ENCODE measurements at places on chromosomes 12 and 14.

GRCh38 chr14:57796556-57796955 lies 69.3 kb downstream of the SLC35F4 start:
- no peak for DNase-seq

DNA sequence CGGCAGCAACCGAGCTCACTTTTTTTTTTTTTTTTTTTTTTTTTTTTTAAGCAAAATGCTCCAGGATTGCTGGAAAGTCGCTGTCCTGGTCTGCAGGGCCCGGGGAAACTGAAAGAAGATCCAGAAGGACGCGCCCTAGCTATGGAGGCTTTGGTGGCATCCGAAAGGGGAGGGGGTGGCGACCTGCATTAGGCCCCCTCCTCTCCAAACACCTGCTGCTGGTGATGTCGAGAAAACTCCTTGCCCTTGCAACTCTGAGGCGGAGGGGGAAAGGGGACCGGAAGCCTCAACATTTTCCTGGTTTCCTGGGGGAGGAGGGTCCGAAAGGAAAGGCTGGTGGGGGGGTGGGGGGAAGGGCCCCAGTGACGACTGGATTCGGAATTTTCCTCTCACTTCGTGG lies 421.1 kb downstream of the VRK1 start:
- DNase-seq: no peak

DNA sequence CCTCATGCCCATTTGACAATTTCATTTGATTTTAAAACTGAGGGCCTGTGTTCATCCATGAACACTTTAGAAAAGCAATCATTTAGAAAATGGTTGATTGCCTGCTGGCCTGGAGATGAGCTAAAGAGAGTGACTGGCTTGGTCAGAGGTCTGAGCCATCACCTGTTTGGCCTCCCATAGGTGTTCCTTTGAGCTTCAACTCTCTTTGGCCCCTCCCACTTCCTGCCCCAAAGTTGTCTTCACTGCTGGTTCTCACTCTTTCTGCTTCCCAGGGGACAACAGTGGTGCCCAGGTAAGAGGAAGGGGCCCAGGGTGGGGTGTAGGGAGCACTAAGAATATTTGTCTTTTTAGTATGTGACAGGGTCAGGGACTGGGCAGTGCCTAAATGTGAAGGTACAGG lies 4.9 kb upstream of the TCP11L2 start:
- no peak for DNase-seq

GRCh38 chr12:54300225-54300731 lies 537 bp downstream of the NFE2 start:
- DNase-seq: no peak

DNA sequence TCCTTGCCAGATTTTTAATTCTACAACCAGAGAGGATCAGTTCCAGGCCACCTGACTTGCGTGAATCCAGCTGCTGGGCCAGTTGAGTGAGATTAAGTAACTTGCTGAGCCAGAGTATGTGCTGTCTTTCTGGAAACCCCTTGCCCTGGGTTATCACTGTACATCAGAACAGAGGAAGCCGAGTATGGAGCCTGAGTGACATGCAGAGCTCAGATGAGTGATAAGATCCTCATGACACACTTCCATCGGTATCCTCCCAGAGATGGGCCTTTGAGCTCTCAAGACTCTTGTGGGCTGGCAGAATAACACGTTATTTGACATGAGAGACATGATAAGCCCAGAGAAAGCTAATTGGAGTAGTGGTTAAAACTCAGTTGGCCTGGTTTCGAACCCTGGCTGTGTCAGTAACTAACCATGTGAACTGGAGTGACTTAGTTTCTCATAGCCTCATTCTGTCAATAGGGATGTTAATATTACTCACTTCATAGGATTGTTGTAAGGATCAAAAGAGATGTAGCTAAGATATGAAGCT lies 388.1 kb downstream of the ZFP36L1 start:
- DNase-seq: no peak

DNA sequence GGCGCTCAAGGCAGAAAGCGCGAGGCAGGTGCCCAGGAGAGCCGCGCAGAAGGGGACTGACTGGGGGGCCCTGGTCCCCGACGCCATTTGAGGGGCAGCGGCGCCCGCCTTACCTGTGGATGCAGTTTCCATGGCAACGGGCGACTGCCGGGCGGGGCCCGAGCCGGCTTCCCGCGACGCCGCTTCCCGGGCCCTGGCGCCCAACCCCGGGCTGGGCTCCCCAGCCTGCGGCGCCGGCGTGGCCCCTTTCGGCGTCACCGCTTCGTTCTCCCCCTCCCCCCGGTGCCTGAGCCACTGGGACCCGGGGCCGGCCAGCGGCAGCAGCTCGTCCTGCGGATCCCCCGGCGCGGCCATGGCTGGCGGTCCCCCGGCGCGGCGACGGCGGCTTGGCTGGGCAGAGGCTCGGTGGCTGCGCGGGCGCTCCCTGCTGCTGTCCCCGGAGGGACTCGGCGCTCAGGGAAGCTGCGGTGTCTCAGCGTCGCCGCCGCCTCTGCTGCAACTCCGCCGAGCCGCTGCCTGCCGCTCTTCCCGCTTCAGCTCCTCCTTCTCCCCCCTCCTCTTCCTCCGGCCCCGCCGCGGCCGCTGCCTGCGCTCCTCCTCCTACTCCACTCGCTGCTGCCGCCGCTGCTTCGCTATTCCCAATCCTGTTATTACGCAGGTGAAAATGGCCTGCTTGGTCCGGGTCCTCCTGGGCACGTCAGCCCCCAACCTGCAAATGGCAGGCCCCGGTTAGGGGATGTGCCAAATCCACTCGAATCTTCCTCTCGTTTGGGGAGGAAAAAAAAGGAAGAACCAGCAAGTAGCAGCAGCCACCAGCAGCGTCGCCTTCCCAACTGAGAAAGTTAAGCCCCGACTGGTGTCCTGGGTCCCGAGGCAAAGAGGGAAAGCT lies at the start of gene RTN1:
RTN1 (minus strand) TSS at position 500 of the 889 bp plus-strand sequence; CDS start at position 354, 146 bp downstream.
- peak; percentile 35 for DNase-seq

DNA sequence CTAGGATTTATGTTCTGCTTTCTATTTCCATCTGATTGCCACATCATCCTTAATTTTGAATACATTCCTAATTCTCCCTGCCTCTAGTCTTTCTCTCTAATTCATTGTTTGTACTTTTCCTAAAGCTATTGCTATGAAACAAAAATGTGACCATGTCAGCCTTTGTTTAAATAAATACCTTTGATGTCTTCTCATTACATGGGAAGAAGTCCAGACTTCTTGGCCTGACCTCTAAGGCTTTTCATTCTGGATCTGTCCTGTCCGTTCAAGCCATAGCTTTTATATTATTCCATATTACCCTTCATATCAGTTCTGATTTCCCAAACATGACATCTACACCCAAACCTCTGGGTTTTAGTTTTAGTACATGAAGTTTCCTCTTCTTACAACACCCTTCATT lies 91.4 kb downstream of the CDK17 start:
- DNase-seq: peak; percentile 7

DNA sequence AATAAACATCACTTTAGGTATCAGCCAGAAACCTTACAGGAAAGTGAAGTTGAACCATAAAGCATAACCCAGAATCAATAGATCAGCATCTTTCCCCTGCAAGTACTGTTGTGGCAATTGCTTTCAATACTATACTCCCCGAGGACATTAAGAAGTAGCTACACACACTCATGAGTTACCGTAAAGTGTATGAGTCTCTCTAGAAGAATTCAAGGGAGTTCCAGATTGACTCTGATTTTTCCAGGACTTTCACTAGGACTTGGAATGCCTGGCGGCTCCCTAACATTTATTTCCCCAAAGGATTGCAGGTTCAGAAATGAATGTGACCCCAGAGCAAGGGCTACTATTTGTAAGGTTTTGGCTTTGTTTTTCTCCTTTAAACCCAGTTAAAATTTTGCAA lies 465.4 kb upstream of the MDGA2 start:
- no peak for DNase-seq

DNA sequence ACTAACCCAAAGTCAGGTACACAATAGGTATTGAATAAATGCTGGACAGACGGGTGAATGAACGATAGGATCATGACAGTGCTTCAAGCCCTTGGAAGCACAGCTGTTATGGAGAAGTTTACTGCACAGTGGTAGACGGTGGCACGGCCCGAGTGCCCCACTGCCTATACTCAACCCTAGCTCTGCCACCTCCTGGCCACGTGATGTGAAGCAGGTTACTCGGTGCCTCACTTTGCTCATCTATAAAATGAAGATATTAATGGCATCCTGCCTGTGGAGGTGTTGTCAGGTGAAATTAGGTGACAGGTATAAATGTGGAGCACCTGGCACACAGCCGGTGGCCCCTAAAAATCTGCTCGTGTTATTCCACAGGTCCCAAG lies 5.8 kb downstream of the ASB2 start:
- DNase-seq: no peak

DNA sequence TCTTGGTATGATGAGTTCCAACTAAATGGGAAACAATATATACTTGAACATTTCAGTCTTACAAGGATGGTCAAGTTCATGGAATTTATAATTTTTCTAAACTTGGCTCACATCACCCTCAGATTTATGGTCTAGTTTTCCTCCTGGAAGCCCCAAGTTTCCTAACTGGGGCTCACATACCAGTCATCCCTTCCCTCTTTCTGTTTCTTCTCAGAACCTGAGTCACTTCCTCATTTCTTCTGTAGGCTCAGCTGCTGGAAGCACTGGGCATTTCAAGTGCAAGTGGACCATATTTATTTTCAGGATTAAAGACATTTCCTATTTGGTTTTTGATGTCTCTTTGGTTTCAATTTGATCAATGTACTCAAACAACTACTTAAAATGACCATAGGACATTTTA lies 55.4 kb downstream of the GRIP1 start:
- DNase-seq: peak; percentile 62

GRCh38 chr14:56119201-56119981 lies 1.2 kb downstream of the PELI2 start:
- DNase-seq: peak; percentile 19

- DNase-seq: no peak
Observed at GRCh38 chr14:67317822-67318221, 41.8 kb downstream of the ATP6V1D start.

- peak; percentile 31 for DNase-seq
Observed at GRCh38 chr12:21527451-21528180, 1.5 kb downstream of the SPX start.

GRCh38 chr12:131402781-131403396 lies 308.0 kb upstream of the SFSWAP start:
- no peak for DNase-seq

DNA sequence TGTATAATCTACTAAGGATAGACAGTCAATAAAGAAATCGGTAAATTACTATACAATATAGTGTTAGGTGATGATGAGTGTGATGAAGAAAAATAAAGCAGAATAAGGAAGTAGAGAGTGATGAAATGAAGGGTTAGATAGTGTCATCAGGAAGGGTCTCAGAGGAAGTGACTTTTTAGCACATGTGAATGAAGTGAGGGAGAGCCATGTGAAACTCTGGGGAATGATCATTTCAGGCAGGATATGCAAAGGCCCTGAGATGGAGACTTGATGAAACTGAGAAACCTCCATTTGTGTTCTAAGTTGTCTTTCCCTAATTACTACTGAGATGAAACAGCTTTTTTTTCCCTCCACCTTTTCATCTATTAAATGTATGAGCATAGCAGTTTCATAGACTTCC lies 19.4 kb upstream of the GNPTAB start:
- DNase-seq: no peak

DNA sequence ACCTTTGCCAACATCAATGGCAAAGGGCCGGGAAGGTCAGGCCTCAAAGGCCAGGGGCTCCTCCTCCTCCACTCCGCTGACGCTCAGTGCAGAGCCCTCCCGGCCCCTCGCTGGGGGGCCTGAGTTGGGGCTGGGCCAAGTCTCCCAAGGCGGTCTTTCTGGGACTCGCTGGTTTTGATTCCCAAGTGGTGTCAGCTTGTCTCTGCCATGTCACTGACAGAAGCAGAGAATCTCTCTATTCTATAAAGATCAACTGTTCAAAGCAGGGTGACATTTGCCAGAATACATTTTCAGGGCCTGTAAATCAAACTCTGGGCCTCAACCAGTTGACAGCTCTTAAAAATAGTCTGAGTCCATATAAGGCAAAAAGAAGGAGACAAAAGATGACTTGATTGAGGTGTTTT lies 75.9 kb downstream of the CCDC88C start:
- DNase-seq: no peak

DNA sequence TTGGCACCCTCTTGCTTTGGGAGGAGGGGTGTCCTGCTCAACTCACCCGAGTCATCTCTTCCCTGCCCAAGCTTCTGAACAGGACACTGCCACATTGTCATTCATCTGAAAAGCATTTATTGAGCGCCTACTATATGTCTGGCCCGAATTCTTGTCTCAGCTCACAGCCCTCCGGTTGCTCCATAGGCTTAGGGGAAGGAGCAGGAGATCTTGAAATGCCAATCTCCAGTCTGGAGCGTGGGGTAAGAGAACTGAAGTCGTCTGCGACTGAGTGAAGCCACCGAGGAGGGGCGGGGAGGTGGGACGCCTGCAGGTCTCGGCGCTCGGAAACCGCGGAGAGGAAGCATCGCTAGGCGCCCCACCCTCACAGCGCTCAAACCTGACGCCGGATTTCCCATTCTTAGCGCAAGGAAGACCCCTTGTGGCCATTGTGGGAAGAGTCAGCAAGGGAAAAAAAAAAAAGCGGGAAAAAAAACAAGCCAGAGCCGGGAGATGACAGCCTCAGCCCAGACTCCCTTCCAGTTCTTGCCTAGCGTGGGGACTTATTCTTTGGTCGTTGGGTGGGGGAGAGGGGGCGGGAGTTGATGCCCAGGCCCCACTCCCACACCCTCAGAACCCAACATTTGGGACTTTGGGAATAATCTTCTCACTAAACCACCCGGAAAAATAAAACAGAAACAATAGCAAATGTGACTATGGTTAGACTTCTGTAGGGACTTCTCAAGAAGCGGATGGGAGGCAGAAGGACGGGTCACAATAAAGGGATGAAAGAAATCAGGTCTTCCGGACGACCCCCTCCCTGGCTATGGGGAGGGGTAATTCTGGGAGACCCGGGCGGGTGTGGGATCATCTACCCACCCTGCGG lies 28.2 kb upstream of the SMUG1 start:
- peak; percentile 82 for DNase-seq

- no peak for DNase-seq
Observed at GRCh38 chr12:24444634-24445033, 495.2 kb upstream of the SOX5 start.

GRCh38 chr14:71113376-71113775 lies 206.1 kb downstream of the PCNX1 start:
- DNase-seq: peak; percentile 70

DNA sequence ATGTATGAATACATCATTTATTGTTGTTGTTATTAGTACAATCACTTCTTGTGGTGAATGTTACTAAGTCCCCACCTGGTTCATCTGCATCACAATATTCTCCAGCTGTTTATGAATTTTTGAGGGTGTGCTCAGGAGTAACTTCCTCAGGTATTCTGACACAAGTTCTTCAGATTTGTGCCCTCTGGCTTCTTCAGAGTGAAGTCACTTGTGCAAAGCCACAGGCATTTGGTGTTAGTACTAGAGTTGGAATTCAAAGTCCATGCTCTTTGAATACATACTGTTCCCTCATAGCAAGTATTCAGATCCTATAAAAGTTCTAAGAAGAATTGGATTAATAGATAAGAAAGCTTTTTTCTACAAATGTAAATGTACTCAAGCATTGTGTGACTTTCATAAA lies 150.3 kb upstream of the AVPR1A start:
- DNase-seq: peak; percentile 37

- DNase-seq: no peak
Observed at GRCh38 chr12:3242199-3242863, 165.2 kb downstream of the TSPAN9 start.

Measured in fibroblast of skin of abdomen (primary cell).